Activated naive CD4-positive, alpha-beta T cell treated with anti-CD3 and anti-CD28 coated beads for 36 hours (primary cell): ENCODE measurements at places on chromosomes 4 and X. TPM values are rescaled to one million over a fixed set of nuclear protein-coding genes. Genes with fewer than 3 reads are reported as not detected.

The LEF1 gene
- total RNA-seq = 367 TPM

The PDZD4 gene
- 0.83 TPM for total RNA-seq

The HPSE gene
- 13.5 TPM for total RNA-seq

The MYOZ2 gene
- total RNA-seq = not detected

The TRIM75 gene
- total RNA-seq = not detected

The BTC gene
- not detected for total RNA-seq

The MAGEA2B gene
- total RNA-seq = not detected

The CASP3 gene
- 27.9 TPM for total RNA-seq

The PNMA5 gene
- total RNA-seq = not detected

The POU4F2 gene
- total RNA-seq = not detected

The GC gene
- total RNA-seq = not detected

GRCh38 chr4:52684896-52685295 is 25.8 kb upstream of the USP46 start:
- H3K36me3 ChIP-seq = no peaks in the 10 kb centered on the region
- no peak overlapping the region for H3K4me3 ChIP-seq
- no peak overlapping the region for H3K27ac ChIP-seq
- no peaks in the 10 kb centered on the region for H3K4me1 ChIP-seq
- H3K27me3 ChIP-seq = peaks cover 3% of the 10 kb centered on the region

GRCh38 chr4:79598801-79599200 is 190.8 kb upstream of the GK2 start:
- no peak for DNase-seq
- H3K36me3 ChIP-seq = no peaks in the 10 kb centered on the region
- no peak overlapping the region for H3K27ac ChIP-seq
- H3K4me1 ChIP-seq = peaks cover 5% of the 10 kb centered on the region
- H3K4me3 ChIP-seq = no peak overlapping the region

DNA sequence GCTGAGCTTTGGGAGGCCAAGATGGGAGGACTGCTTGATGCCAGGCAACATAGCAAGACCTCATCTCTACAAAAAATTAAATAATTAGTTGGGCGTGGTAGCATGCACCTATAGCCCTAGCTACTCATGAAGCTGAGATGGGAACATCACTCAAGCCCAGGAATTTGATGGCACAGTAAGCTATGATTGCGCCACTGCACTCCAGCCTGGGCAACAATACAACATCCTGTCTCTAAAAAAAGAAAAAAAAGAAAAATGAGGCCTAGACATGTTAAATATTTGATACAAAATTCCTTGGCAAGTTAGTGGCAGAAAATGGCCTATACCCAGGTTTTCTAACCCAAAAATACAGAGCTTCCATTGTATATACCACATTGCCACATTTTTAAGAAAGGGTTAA is 88.1 kb upstream of the MAB21L2 start:
- DNase-seq = no peak
- H3K27ac ChIP-seq = no peak overlapping the region
- no peak overlapping the region for H3K4me3 ChIP-seq
- peaks cover 11% of the 10 kb centered on the region for H3K36me3 ChIP-seq
- no peaks in the 10 kb centered on the region for H3K4me1 ChIP-seq

- H3K27me3 ChIP-seq = no peaks in the 10 kb centered on the region
- DNase-seq = no peak
- peaks cover 27% of the 10 kb centered on the region for H3K4me1 ChIP-seq
- H3K27ac ChIP-seq = no peak overlapping the region
- H3K36me3 ChIP-seq = peaks cover 5% of the 10 kb centered on the region
These were observed 9.1 kb downstream of the PPAT start for GRCh38 chr4:56426273-56426672.

- no peak overlapping the region for H3K27ac ChIP-seq
- H3K36me3 ChIP-seq = no peaks in the 10 kb centered on the region
- H3K27me3 ChIP-seq = peaks cover 21% of the 10 kb centered on the region
- no peak for DNase-seq
- no peaks in the 10 kb centered on the region for H3K4me1 ChIP-seq
These were observed 30.9 kb downstream of the PROM1 start for GRCh38 chr4:16052939-16053338.

- peaks cover 21% of the 10 kb centered on the region for H3K4me1 ChIP-seq
- H3K36me3 ChIP-seq = peaks cover 2% of the 10 kb centered on the region
- H3K4me3 ChIP-seq = no peak overlapping the region
- H3K27me3 ChIP-seq = no peaks in the 10 kb centered on the region
- H3K27ac ChIP-seq = no peak overlapping the region
These were observed 125.1 kb downstream of the RAPGEF2 start for GRCh38 chr4:159227984-159228383.

GRCh38 chr4:109967798-109968520 is 55.3 kb downstream of the EGF start:
- no peak overlapping the region for H3K4me3 ChIP-seq
- H3K27ac ChIP-seq = no peak overlapping the region
- no peaks in the 10 kb centered on the region for H3K36me3 ChIP-seq
- peaks cover 12% of the 10 kb centered on the region for H3K27me3 ChIP-seq
- DNase-seq = no peak

DNA sequence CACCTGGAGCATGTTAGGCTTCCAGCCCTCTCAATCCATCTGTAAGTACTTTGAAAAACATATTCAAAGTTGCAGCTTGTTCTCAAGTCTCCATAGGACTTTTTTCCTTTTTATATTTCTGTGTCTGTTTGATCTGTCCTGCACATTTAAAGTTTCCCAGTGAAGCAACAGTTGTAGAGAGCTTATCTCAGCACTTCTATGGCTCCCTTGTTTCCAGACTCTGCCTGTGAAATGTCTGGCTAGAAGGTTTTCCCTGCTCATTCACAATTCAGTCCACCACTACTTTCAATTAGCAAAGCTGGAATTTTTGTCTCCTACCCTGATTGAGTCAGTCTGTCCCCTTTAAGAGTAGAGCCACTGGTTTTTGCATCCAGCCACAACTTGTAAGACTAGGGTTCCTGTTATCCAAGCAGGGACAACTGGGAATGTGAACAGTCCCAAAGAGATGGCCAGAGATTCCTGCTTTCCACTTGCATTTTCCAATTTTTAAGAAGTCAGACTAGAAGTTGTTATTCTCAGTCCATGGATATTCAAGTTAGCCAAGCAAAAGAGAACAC is 116.1 kb downstream of the GASK1B start:
- no peak overlapping the region for H3K27ac ChIP-seq
- no peaks in the 10 kb centered on the region for H3K36me3 ChIP-seq
- no peak for DNase-seq
- H3K27me3 ChIP-seq = no peaks in the 10 kb centered on the region

- H3K4me1 ChIP-seq = no peaks in the 10 kb centered on the region
- H3K27me3 ChIP-seq = no peaks in the 10 kb centered on the region
- H3K27ac ChIP-seq = no peak overlapping the region
- no peak overlapping the region for H3K4me3 ChIP-seq
- no peak for DNase-seq
- no peaks in the 10 kb centered on the region for H3K36me3 ChIP-seq
These were observed 14.5 kb downstream of the CLCN4 start for GRCh38 chrX:10171249-10171648.

GRCh38 chr4:183552274-183553146 is 47.7 kb downstream of the ING2 start:
- H3K4me3 ChIP-seq = no peak overlapping the region
- peaks cover 13% of the 10 kb centered on the region for H3K27me3 ChIP-seq
- H3K27ac ChIP-seq = no peak overlapping the region
- no peaks in the 10 kb centered on the region for H3K4me1 ChIP-seq

DNA sequence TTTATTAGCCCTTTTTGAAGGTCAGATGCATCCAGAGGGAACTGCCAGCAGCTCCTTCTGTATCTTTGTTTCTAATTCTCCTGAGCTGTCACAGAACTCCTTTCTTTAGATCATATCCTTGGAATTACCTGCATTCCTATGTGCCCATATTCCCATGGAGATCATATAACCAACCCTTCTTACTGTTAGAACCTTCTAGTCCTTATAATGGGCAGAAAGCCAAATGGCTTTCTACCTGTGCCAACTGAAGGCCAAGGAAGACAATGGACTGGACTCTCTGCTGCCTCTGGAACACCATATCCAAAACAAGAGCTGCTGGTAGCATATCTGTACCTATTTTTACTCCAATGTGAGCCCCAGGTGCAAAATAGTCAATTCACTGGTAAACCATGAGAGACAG is 60.7 kb downstream of the TBC1D9 start:
- no peaks in the 10 kb centered on the region for H3K36me3 ChIP-seq
- H3K27me3 ChIP-seq = peaks cover 9% of the 10 kb centered on the region
- no peak overlapping the region for H3K4me3 ChIP-seq
- no peaks in the 10 kb centered on the region for H3K4me1 ChIP-seq

DNA sequence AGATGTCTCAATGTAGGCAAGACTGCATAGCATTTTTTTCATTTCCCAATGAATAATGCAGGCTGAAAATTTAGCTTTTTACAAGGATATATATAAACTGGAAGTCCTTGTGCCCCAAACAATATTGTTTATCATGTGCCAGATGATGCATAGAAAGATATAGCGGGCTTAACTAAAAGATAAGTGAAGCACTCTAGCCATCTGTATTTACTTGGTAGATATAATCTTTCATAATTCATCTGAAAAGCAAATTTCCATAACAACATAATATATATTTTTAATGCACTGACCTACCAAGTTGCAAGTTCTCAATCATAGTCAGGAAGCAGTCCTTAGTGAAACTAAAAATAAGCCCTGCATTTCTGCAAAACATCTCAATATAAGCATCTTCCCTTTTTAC is 653.3 kb downstream of the NLGN4X start:
- H3K4me3 ChIP-seq = no peak overlapping the region
- H3K4me1 ChIP-seq = no peaks in the 10 kb centered on the region
- DNase-seq = no peak

DNA sequence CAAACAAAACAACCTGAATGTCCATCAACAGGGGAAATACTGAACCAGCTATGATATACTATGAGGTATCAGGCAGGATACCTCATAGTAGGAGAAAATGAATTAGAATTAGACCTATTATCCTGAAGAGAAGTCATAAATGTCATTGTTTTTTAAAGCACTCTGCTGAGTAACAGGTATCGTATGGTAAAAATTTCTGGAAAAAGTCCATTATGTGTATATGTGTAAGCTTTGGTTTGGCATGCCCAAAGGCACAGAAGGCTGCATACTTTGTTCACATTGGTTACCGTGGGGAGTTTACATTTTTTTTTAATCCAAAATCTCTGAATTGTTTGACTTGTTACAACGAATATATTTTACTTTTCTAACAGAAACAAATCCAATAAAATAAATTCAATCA is 70.5 kb downstream of the RPS3A start:
- no peaks in the 10 kb centered on the region for H3K4me1 ChIP-seq
- H3K27ac ChIP-seq = no peak overlapping the region

DNA sequence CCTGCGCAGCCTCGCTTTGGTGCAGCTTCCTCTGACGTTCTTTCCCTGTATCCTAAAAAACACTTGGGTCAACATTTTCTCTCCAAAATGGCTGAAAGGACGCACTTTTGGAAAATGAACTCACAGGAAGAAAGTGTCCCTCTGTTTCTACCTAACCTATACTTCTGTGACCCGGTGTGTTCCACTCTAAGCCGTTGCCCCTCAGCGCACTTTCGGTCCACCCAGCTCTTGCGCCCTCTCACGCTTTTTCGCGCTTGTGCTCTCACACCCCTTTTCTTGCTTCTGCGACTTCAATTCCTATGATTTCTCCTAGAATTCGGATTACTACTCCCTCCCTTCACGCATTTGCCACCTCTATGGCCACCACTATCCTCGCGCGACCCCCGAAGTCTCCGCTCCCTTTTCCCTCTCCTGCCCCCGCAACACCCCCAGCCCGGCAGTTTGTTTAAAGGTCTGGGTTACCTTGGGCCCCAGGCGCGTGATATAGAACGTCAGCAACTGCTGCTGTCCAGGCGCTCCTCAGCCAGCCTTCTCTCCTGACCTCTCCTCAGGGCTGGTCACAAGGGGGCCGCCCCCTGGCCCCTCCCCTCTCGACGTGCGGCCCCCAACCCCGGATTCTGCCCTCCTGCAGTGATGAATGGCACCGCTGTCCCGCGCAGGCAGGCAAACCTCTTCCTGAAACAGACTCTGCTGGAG is at the start of gene USP51:
Gene USP51 (minus strand): TSS at position 535 of the 696 bp plus-strand sequence. CDS start 909 bp downstream, outside the sequence.
- no peaks in the 10 kb centered on the region for H3K36me3 ChIP-seq
- H3K4me1 ChIP-seq = peaks cover 7% of the 10 kb centered on the region
- H3K27ac ChIP-seq = peak within 1 kb of the TSS; percentile 95
- no peaks in the 10 kb centered on the region for H3K27me3 ChIP-seq

DNA sequence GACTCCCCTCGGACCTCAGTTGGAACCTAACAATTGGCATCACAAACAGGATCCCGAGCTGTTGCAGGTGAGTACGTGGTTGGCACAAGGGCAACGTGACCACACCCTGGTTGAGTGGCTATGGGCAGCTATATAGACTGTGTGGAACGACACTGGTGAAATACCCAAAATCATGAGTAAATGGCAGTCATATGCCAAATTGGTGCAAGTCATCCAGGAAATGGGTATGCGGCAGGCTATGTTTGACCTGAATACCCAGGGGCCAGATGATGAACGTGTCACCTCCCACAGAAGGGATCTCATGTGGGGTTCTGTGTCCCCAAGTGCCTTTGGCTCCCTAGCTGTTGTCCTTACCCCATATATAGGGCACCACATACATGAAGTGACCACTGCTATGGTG is 53.2 kb upstream of the CCDC149 start:
- no peak for DNase-seq
- H3K4me3 ChIP-seq = no peak overlapping the region
- no peaks in the 10 kb centered on the region for H3K4me1 ChIP-seq
- H3K36me3 ChIP-seq = no peaks in the 10 kb centered on the region
- H3K27ac ChIP-seq = no peak overlapping the region

GRCh38 chr4:123744664-123745290 is 348.2 kb downstream of the SPRY1 start:
- DNase-seq = no peak
- no peaks in the 10 kb centered on the region for H3K4me1 ChIP-seq

DNA sequence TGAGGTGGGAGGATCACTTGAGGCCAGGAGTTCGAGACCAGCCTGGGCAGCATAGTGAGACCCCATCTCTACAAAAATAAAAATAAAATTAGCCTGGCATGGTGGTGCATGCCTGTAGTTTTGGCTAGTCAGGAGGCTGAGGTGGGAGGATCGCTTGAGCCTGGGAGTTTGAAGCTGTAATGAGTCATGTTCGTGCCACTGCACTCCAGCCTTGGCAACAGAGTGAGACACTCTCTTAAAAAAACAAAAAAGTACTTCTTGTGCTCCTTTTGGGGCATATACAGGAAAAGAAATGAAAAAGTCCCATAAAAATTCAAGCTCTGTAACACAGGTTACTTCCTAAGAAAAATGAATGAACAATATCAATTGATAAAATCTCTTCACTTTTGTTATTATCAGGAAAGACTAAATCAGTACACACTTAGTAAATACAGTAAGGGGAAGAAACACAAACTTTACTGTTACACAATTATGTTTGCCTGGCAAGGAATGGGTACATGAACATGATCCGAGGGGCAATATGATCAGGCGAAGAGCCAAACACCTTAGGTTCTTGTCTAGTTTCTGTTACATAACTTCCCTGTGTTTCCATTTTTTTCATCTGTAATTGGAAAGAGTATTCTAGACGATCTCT is 46.9 kb downstream of the CCDC158 start:
- H3K4me3 ChIP-seq = no peak overlapping the region
- no peaks in the 10 kb centered on the region for H3K4me1 ChIP-seq
- H3K27me3 ChIP-seq = no peaks in the 10 kb centered on the region
- no peaks in the 10 kb centered on the region for H3K36me3 ChIP-seq
